ENCODE measurements at places on chromosomes 7 and 10. TPM values are rescaled to one million over a fixed set of nuclear protein-coding genes. Genes with fewer than 3 reads are reported as not detected.

DNA sequence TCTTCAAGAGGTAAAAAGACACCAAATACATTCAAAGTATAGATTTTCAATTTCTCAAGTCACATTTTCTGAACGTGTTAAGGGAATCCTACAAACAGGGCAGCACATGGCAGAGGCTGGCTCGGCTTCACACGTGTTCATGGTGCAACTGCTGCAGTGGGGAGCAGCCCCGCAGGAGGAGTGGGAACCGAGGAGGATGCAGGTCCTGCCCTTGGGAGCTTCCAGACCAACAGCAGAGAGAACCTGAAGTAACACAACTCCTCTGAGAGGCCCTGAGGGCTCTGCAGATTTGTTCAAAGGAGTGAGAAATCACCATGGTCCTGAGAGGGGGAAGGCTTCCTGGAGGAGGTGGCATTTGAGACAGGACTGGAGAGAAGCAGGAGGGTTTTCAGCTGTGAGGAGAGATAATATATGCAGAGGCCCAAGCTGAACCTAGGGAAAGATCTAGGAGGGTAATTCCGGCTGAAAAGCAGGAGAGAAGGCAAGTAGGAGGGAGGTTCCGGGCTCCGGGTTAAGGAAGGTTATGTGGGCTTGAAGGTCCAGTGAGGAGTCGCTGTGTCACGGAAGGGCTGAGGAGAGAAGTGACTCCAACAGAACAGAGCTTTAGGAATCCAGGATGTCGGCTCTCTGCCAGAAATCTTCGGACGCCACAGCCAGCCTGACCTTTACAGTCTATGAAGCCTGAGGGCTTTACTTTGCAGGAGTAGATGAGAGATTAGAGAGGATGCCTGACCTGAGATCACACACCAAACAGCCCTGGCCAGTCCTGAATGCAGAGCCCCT, 77.5 kb downstream of the GPR26 start:
- no peak for DNase-seq

DNA sequence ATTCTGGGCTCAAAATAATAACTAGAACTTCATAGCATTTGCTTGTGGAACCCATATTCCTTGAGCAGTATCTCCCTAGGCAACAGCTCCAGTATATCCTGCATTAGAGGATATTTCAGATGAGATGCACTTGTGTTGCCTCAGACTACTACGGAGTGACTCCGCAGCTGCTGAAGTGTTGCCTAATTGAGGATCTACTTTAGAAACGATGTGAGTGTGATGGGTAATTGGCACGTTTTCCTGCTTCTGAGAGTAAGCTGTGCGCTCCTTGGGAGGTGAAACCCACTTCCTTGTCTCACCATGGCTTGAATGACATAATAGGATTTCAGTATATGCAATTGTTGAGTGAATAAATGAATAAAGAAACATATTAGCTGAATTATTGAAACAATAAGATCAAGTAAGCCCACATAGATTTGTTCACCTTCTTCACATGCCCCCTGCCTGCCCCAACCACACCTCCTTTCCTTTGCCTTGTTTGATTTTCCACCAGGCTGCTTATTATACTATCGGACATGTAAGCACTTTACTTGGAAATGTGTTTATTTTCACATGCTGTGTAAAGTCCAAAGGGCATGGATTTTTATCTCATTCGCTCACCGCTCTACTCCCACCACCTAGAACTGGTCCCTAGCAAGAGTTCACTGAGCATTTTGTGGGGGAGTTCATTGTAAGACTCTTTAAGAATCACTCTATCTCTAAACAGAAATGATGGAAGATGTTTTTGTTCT, 303.8 kb downstream of the KCNMA1 start:
- DNase-seq = no peak

GRCh38 chr7:97002555-97003261, 2.6 kb upstream of the DLX6 start:
- no peak for DNase-seq

GRCh38 chr10:121942749-121943416, 15.1 kb upstream of the ATE1 start:
- DNase-seq = no peak

GRCh38 chr7:82098414-82098813, 328.6 kb upstream of the HGF start:
- no peak for DNase-seq

DNA sequence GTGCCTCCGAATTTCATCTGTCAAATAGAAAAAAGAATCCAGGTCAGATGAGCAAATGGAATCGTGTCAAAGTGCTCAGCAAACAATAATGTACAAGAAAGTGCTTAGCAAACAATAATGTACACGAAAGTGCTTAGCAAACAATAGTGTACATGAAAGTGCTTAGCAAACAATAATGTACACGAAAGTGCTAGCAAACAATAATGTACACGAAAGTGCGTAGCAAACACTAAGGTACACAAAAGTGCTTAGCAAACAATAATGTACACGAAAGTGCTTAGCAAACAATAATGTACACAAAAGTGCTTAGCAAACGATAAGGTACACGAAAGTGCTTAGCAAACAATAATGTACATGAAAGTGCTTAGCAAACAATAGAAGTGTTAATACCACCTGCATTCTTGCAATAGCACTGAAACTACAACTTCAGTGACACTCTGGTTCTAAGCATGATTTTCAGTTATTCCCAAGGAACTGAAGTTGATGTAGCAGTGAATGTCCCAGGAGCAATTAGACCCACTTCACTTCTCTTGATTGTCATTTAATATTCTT, 33.4 kb upstream of the MYL10 start:
- no peak for DNase-seq

DNA sequence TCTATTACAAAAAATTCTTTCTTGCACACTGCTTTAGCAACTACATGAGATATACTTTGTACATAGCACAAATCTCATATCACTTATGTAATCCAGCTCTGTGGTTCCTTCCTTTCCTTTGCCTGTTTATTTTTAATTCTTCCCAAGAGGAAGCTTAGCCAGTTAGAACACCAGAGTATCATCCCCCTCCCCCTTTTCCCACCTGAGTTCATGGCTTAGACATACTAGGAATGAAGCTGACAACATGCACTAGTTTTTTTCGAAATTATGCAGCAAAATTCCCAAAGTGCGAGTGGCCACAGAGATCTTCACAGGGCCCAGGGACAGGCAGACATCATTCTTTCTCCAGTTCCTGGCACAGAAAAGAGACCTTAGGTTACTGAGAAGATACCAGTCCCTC, 17.8 kb downstream of the CAV1 start:
- no peak for DNase-seq

DNA sequence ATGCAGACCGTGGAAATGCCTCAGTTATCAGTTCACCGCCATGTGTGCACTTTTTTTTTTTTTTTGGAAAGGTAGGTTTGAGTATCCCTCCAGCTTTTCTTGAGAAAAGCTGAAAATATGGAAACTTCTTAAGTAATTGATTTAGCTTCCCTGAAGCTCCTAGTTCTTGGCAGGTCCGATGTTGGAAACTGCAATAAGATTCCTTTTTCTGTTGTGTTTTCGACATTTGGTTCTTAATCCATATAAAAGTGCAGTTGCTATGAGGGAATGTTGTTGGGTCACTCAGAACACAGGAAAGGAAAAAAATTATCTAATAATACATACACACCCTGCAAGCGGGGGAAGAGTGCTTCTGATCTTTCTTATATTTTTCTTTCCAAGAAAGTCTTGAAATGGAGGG, 665.2 kb downstream of the INHBA start:
- DNase-seq = no peak

DNA sequence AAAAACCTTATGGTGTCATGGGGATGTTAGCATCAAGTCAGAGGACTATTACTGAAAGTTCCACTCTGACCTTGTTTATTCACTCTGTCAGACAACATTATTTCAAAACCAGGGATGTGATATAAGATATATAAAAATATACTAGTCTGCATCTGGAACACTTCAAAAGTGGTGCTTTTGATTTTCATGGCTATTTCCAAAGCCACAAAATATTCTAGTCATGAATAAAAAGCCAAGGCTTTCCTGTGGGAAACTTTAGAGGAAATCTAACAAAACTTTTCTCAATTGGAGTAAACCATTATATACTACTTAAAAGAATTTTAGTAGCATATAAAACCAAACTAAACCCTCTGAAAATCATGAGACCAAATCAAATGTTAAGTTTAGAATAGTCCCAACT, 205.2 kb downstream of the TMEM26 start:
- DNase-seq = no peak

- no peak for DNase-seq
Observed at GRCh38 chr10:114648368-114648767, 9.7 kb downstream of the ABLIM1 start.

DNA sequence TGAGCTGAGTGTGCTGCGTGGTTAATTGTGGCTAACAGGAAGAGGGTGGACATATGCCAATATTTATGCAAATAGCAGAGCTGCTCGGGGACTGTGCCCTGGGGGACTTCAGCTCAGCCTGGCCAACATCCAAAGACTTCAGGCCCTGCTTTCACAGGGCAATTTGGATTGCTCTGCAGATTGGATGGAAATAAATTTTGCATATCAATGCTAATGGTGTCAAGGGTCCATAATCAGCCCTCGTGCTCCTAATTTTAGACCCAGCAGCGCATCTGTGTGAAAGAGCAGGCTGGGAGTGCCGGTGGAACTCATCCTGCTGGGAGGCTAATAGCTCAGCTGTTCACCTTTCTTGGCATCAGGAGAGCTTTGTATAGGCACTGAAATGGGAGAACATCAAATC, 270.1 kb downstream of the TCERG1L start:
- DNase-seq = no peak

GRCh38 chr10:3473271-3473670, 300.7 kb upstream of the PITRM1 start:
- DNase-seq = peak; percentile 15

- DNase-seq = peak; percentile 51
Observed at GRCh38 chr7:159112136-159113011, 32.3 kb downstream of the VIPR2 start.

- no peak for DNase-seq
Observed at GRCh38 chr7:92809397-92809759, 27.0 kb downstream of the CDK6 start.

GRCh38 chr7:77242068-77242467, 42.4 kb upstream of the FGL2 start:
- no peak for DNase-seq

DNA sequence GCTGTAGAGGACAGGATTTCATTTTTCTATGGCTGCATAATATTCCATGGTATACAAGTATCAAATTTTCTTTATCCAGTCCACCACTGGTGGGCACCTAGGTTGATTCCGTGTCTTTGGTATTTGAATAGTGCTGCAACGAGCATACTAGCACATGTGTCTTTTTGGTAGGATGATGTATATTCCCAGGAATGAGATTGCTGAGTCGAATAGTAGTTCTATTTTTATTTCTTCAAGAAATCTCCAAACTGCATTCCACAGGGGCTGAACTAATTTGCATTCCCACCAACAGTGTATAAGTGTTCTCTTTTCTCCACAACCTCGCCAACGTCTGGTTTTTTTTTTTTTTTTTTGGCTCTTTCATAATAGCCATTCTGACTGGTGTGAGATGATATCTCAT, 550.0 kb downstream of the REEP3 start:
- no peak for DNase-seq

DNA sequence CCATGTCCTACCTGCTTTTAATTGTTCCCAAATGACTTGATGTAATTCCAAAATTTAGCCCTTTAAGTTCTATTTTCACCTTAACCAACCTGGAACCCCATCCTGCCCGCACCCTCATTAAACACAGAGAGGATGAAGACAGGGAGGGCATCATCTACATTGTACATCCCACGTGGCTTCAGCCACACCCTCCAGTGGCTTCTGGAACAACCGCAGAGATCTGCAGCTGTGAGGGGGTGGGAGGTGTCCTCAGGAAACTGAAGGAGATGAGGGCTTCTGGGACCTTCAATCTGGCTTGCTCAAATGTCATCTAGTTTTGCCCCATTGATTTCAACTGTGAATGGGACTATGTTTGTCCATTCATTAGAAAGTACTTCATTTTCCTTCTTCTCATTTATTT, 39.0 kb downstream of the AKR1B1 start:
- no peak for DNase-seq

GRCh38 chr7:66442385-66442784, 186.3 kb upstream of the KCTD7 start:
- no peak for DNase-seq

SPDYE11 gene
- total RNA-seq = not detected

ASB4 gene
- total RNA-seq = not detected

POLD2 gene
- total RNA-seq = 250 TPM

IFIT5 gene
- 14.9 TPM for total RNA-seq

SFTPA2 gene
- not detected for total RNA-seq

HABP2 gene
- not detected for total RNA-seq

CNNM1 gene
- 1.5 TPM for total RNA-seq

DNTT gene
- total RNA-seq = not detected

GBX1 gene
- total RNA-seq = 0.16 TPM

CDH23 gene
- 1.5 TPM for total RNA-seq

Measured in activated CD4-positive, alpha-beta T cell treated with anti-CD3 and anti-CD28 coated beads for 36 hours (primary cell).